ENCODE measurements at places on chromosomes 4 and X. TPM values are rescaled to one million over a fixed set of nuclear protein-coding genes. Genes with fewer than 3 reads are reported as not detected.

SLC9A7 gene
- 30.2 TPM for total RNA-seq

PABPC1L2B gene
- 0.09 TPM for total RNA-seq

BEX2 gene
- total RNA-seq: 49.2 TPM

PRDM5 gene
- 29.8 TPM for total RNA-seq

CENPVL1 gene
- total RNA-seq: 2.4 TPM

RBM41 gene
- 32.1 TPM for total RNA-seq

PCDH11X gene
- total RNA-seq: 37.2 TPM

CDS1 gene
- 28.9 TPM for total RNA-seq

APLN gene
- 2.0 TPM for total RNA-seq

AGTR2 gene
- total RNA-seq: not detected

TCEAL7 gene
- total RNA-seq: 48.6 TPM
